ENCODE measurements at places on chromosomes 16 and 17.

DNA sequence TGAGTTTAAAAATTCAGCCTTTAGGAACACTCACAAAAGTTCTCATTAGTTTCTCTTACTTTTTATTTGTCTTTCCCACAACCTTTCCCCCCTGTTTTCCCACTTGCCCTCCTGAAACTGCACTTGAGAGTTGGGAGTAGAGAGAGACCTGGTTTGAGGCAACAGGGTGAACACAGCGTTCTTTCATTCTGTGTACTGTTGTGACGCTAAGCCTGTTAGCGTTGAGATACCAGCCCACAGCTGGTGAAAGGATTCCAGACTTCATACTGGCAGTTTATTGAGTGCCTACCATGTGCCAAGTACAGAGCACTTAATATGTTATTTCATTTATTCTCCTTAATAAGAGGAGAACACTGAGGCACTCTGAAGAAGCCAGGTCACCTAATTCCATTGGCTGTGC is 10.3 kb downstream of the TNRC6C start:
- DNase-seq = no peak

- no peak for DNase-seq
Measured at GRCh38 chr16:529012-529575, 1.6 kb downstream of the CAPN15 start.

GRCh38 chr16:18792836-18793433 is 2.8 kb upstream of the RPS15A start:
- DNase-seq = no peak

DNA sequence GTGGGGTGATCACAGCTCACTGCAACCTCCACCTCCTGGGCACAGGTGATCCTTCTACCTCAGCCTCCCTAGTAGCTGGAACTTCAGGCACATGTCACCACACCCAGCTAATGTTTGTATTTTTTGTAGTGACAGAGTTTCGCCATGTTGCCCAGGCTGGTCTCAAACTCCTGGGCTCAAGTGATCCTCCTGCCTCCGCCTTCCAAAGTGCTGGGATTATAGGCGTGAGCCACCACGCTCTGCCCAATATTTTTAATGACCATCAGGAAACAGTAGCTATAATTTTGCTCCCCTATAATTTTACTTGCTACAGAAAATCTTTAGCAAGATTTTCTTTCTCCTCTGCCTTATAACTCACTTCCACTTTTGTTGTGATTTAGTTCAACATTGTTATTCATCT is 29.7 kb upstream of the APPBP2 start:
- DNase-seq = no peak

- no peak for DNase-seq
Measured at GRCh38 chr16:89729863-89730593, 8.7 kb downstream of the ZNF276 start.

DNA sequence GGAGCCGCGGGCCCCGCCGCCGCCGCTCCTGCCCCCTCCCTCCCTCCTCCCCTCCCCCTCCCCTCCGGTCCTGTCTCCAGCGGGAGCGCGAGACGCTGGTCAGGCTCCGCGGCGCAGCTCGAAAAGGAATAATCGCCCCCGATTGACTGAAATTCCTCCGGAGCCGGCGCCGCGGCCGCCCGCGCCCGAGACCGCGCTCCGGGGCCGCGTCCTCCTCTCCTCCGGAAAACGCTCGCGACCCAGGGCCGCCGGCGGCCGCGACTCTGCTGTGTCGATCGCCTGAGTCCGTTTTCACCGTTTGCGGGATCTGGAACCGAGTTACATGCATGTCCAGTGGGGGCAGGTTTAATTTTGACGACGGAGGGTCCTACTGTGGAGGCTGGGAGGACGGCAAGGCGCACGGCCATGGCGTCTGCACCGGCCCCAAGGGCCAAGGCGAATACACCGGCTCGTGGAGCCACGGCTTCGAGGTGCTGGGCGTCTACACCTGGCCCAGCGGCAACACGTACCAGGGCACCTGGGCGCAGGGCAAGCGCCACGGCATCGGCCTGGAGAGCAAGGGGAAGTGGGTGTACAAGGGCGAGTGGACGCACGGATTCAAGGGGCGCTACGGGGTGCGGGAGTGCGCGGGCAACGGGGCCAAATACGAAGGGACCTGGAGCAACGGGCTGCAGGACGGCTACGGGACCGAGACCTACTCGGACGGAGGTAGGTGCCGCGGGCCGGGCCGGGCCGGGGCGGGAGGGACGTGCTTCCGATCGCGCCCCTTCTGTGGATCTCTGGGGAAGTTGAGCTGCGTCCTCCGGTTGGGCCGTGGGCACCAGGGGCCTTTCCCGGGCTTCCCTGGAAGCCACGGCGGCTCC is 744 bp downstream of the JPH3 start:
- no peak for DNase-seq

DNA sequence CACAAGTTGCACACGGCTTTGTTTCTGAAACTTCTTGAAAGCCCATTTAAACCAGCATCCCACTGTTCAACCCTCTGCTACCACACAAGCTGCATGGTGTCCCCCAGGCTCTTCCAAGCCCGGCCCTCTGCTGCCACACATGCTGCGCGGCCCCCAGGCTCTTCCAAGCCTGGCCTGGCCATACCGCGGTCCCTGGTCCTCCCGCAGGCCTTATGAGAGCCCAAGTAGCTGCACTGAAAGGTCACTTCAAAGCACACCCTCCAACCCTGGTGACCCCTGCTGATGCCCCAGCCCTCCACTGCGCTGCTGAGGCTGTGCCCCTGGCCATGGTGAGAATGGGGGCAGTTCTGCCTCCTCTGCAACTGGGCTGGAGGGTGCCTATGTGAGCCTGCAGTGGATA is 25.9 kb upstream of the PVALEF start:
- DNase-seq = no peak

DNA sequence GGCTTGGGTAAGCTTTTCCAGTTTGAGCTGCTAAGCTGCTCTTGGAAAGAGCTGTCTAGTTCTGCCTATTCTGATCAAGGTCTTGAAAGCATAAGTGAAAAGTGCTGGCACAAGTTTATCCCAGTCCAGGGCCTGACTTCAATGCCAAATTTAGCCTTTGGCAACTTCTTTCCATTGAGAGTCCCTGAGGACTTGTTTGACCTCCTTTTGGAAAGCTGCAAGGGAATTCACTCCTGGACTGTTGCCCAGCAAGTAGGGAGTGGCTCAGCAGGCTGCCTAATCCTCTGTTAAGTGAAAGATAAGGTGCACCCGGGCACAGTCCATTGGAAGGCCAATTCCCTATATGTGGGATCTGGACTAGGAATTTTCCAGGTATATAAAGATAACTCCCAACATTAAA is 16.0 kb upstream of the TANC2 start:
- DNase-seq = no peak

DNA sequence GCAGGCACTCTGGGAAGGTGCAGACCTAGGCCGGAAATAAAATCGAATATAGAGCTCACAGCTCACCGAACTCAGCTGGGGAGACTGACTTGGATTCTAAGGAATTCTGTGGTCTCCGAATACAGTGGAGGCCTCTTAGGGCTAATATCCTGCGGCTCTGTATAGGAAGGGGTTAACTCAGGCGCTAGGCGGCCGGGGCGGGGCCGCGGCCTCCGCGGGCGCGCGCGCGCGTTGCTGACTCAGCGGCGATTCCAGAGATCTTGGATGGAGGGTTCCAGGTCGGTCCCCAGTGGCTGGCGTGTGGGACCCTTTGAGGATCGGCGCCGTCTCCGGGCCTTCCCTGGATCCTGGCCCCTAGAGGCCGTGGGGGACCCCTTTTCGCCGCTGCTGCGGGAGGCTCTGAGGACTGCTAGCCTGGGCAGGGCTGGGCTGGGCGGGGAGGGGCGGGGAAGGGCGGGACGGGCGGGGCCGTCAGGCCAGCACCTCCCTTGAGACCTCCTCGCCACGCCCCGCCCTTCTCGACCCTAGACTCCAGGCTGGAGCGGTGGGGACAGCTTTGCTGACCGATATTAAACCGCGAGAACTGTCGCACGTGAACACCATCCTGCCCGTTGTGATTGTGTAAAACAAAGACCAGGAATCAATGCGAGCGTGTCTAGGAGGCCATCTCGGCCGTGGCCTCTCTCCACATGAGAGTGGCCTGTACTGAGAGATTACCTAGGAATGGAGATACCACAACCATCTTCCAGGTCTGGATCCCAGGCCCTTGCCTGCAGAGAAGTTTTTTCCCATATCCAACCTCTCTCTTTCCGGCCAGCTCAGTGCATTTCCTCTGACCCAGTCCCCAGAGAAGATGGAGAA is 1.4 kb upstream of the PLEKHH3 start:
- DNase-seq = peak; percentile 96

- DNase-seq = no peak
Measured at GRCh38 chr16:67474551-67475455, 6.2 kb downstream of the ATP6V0D1 start.
